ENCODE measurements at places on chromosomes 5 and 9.

DNA sequence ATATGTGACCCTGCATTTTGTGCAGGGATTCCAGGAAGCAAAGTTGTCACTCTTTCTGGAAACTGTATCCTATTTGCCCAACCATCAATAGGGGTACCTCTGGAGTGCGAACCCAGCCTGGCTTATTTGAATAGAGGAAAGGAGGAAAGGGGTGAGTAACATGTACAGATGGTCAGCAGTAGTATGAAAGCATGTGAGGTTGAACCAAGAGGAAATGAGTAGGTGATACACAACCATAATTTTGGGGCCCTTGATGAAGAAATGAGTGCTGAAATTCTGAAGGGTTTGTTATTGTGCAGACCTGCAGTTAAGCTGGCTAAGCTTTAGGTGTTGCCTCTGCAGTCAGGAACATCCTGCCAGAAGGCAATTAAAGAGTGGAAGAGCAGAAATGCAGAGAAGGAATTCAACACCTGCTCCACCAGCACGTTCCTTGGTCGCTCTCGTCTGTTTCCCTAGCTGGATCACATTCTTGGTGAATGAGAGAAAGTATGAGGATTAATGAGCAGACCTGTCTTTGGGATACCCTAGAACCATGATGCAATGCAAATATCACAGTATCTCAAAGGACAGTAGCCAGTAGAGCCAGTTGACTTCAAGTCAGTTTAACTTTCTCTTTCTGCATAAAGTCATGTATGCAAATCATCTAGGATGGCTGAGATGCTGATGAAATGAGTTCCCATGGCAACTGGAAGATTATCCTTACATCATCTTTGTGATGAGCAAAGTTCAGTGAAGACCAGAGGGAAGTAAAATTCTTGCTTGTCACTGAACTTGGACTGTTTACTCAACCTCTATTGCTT lies 13.2 kb upstream of the IL12B start:
- no peak for DNase-seq

DNA sequence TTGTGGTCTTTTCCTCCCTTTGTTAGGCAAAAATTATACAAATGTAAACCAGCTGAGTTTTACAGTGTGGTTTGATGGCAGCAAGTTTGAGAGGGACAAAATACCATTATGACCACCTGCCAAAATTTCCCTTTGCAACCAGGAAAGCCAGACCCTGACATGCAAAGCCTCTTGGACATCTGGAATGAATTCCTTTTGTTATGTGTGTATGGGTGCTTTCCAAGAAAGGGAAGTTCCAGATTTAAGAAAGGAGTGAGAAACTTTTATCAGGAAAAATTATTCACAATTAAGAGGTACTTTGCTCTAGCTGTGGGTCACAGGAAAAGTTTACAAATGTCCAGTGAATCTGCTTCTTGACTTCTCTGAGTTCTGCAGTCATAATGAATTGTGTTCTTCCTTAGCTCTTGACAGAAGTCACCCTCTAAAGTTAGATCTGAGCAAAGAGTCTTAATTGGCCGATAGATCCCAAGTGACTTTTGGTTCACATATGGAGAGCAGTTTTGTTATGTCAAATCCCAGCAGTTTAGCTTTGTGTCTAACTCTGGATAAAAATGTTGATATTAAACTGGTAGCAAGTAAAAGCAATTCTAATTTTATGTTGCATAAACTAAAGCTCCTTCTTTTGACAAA lies 295.9 kb upstream of the ZNF608 start:
- DNase-seq = no peak

GRCh38 chr5:123455095-123455494 lies 31.9 kb upstream of the CEP120 start:
- no peak for DNase-seq

GRCh38 chr5:144040615-144041305 lies 129.7 kb downstream of the YIPF5 start:
- DNase-seq = no peak

GRCh38 chr5:142317753-142318152 lies 7.1 kb downstream of the SPRY4 start:
- no peak for DNase-seq

DNA sequence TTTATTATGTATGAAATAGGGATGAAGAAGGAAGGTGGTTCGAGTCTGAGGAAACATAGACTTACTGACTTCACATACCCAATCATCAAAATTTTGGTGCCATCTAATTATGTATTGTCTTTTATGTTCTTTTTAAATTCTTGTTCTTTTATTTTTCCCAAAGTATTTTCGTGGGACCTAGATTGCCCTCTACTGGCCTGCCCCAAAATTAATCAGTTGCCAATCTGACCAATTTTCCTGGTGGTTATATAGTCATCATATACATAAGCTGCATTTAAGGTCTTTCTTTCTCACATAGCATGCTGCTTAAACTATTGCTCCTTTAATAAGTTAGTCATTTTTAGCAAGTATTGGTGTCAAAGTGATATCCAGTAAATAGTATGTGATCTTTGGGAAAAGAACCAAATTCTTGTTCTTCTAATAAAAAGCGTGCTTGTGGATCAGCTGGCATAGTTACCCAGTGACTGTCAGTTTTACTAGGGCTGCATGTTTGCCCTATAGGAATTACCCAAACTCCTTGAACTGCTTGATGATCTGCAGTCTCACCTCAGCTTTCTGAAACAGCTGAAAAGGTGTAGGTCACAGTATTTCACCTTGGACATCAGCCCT lies 223.5 kb downstream of the SH3GL2 start:
- no peak for DNase-seq

DNA sequence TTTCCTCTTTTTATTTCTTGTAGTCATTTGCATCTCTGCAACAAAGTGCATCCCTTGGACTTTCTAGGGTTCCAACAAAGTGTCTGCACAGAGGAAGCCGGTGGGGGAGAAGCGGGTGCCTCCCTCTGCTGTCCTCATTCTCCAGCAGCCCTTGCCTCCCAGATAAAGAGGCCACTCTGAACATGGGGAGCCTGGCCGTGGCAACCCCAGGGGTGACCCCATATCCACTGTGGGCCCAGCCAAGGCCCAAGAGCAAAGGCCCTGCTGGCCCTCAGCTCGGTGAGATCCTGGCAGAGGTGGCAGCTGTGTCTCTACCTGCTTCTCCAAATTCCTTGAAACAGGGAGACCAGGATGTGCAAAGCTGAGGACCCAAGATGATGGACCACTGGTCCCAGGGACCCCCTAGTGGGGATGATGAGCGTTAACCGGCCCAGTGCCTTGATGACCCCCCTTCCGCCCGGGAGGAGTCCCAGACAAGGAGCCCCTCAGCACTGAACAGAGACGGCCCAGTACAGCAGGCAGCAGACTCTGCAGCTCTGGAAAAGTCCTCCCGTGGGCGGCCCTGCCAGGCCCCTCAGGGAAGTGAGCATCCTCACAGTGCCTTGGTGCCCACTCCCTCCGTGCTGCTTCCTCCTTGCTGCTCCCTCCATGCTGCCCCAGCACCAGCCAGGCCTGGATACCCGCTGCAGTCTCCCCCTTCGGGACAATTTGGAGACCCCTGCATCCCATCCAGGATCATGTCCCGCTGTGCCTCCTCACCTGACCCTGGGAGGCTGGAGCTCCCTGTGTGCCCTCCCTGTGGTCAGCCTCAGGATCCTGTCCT lies 62.5 kb downstream of the MRPL36 start:
- DNase-seq = no peak

DNA sequence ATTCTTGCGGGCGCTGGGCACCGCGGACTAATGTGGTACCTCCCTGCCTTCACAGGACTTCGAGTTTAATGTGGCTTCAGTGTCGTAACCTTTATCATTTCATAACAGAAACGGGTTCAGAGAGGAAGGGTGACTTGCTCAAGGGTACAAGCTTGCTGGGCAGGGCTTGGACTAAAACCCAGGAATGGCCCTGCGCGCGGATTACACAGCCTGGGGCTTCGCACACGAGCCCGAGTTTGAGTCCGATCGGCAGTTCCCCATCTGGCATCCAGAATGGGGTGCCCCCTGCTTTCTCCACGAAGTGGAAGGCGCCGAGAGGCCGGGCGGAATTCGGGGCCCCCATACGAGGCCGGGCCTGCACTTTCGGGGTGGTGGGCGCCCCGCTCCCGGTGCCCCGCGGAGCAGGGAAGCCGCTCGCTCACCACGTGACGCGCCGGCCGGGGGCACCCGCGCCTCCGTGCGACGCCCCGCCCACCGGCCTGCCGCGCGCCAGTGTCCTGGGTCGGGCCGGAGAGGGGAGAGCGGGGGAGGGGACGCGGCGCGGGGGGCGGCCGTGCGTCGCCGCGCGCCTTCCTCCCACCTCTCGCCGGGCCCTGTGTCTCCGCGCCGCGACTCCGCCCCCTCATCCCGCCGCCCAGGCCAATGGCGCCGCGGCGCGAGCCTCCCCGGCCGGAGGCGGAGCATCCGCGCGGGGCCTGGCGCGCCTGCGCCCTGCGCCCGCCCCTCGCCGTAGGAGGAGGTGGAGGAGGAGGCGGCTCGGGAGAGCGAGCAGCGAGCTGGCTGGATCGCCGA lies at the start of gene SET:
SET (plus strand) TSS at position 722 of the 792 bp plus-strand sequence. CDS start 361 bp downstream, outside the sequence.
- DNase-seq = peak; percentile 98

GRCh38 chr9:114953959-114954358 lies 23.6 kb upstream of the TNFSF8 start:
- DNase-seq = no peak

- DNase-seq = no peak
Observed at GRCh38 chr5:123217173-123217572, 128.1 kb downstream of the PRDM6 start.

- DNase-seq = no peak
Observed at GRCh38 chr5:67004730-67005350, 191.8 kb downstream of the CD180 start.

DNA sequence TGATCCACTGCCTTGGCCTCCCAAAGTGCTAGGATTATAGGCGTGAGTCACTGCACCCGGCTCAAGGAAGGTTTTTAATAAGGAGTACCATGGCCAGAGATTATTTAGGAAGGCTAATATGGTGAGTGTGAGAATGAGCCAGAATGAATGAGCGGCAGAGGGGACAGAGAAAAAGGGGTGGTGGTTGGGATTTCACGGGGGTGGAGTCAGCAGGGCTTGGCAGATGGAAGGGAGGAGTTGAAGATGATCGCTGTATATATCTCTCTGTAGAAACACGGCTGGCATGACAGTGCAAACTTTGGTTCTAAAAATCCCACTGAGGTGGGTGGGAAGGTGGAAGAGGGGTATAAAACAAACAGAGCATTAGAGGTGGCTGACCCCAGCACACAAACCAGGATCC lies 176.7 kb upstream of the TBC1D2 start:
- DNase-seq = no peak

GRCh38 chr9:126526218-126527108 lies 87.3 kb upstream of the LMX1B start:
- DNase-seq = no peak

DNA sequence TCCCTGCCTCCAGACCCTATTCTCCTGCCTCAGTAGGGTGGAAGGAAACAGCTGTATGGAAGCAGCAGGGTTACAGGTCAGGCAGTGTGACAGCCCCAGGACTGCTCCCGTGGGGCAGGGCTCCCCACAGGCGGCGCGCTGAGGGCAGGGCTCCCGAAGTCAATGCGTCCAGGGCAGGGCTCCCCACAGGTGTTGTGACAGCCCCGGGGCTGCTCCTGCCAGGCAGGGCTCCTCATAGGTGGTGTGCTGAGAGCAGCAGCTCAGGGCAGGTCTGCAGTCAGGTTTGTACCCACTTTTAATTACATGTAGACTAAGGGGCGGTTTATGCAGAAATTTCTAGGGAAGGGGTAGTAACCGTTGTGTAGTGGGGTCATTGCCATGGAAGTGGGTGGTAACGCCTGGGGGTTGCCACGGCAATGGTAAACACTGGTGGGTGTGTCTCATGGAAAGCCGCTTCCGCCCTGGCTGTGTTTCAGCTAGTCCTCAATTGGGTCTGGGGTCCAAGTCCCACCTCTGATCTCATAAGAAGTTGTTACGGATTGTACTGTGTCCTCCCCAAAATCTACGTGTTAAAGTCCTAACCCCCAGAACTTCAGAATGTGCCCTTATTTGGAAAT lies 16.7 kb upstream of the TERT start:
- DNase-seq = no peak

GRCh38 chr9:10127867-10128266 lies 484.9 kb downstream of the PTPRD start:
- no peak for DNase-seq

- no peak for DNase-seq
Observed at GRCh38 chr5:1151316-1151715, 39.5 kb upstream of the SLC12A7 start.

DNA sequence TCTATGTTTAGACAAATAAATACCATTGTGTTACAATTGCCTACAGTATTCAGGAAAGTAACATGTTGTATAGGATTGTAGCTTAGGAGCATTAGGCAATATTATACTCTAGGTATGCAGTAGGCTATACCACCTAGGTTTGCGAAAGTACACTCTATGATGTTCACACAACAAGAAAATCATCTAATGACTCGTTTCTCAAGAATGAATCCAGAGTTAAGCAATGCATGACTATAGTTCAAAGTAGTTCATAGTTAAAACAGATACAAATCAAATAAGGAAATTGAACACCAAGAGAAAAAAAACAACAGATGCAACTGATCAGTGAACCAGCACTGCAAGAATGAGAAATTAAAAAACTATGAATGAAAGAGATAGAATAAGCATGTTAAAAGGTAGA lies 27.6 kb upstream of the ABLIM3 start:
- DNase-seq = no peak

- DNase-seq = no peak
Observed at GRCh38 chr9:78127279-78128225, 95.9 kb upstream of the GNAQ start.

GRCh38 chr9:87862536-87863268 lies 20.0 kb upstream of the SPATA31E1 start:
- DNase-seq = no peak

DNA sequence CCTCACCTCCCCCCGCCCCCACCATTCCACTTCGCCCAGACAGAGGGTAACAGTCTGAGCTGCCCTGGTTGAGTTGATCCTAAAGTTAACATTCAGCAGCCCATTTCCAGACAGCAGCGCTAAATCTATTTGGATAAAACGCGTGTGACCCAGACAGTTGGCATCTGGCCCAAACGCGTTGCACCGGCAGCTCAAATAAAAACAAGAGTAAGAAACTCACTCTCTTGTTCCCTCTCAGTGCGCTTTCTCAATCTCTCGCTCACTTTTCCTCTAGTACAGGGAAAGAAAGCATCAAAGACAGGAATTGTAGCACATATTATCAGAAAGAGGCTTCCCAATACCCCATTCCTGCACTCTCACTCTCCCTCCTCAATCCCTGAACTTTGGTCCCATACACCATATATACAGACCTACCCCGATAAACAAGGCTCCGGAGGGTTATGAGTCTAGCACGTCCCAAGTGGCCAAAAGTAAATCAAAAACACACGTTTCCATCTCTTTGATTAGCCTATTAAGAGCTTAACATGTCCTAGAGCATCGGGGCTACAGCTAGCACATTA lies 1.3 kb downstream of the ADAMTS6 start:
- DNase-seq = peak; percentile 81

Measured in heart left ventricle (tissue), 16 donors.